H9 (cell line): ENCODE measurements at places on chromosomes 5 and 9. TPM values are rescaled to one million over a fixed set of nuclear protein-coding genes. Genes with fewer than 3 reads are reported as not detected.
A peak's percentile ranks its signal among the peaks of the same experiment; 100 is the strongest.

- H3K27me3 ChIP-seq = no peaks in the 10 kb centered on the region
- H3K36me3 ChIP-seq = peaks cover 80% of the 10 kb centered on the region
- DNase-seq = no peak
- no peaks in the 10 kb centered on the region for H3K4me1 ChIP-seq
- H3K4me3 ChIP-seq = no peak overlapping the region
- no peak overlapping the region for H3K27ac ChIP-seq
Observed at GRCh38 chr9:137817236-137818200, 60.1 kb upstream of the CACNA1B start.

DNA sequence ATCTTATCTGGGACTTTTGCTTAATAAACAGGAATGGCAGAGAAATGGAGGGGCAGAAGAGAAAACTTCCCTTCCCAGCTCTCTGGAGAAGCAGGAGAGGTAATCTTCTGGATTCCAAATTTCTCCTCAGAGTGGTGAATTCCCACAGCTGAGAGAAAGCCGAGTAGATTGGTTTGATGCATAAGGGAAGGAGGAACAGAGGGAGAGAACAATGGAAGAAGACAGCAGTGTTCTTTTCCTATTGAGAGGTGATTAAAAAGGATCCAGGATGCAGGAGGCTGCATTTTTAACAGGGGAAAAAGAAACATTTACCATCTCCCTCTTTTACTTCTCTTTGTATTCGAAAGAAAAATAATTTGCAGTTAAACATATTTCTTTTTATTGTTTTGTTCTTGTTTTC is 13.1 kb downstream of the SH3RF2 start:
- no peak for DNase-seq
- no peaks in the 10 kb centered on the region for H3K36me3 ChIP-seq
- H3K4me3 ChIP-seq = no peak overlapping the region; the same call in 2 of the 3 replicates
- no peaks in the 10 kb centered on the region for H3K4me1 ChIP-seq
- no peaks in the 10 kb centered on the region for H3K27me3 ChIP-seq

GRCh38 chr5:23318960-23319359 is 188.4 kb upstream of the PRDM9 start:
- H3K4me1 ChIP-seq = no peaks in the 10 kb centered on the region
- no peak overlapping the region for H3K4me3 ChIP-seq
- no peak overlapping the region for H3K27ac ChIP-seq

GRCh38 chr5:40288800-40289485 is 390.8 kb upstream of the PTGER4 start:
- no peak for DNase-seq
- peaks cover 3% of the 10 kb centered on the region; the same call in 1 of the 2 replicates for H3K4me1 ChIP-seq
- H3K27me3 ChIP-seq = no peaks in the 10 kb centered on the region
- H3K36me3 ChIP-seq = no peaks in the 10 kb centered on the region
- no peak overlapping the region for H3K27ac ChIP-seq

Gene AJM1
- total RNA-seq = 1.8 and 2.3 TPM in 2 replicates

- H3K36me3 ChIP-seq = no peaks in the 10 kb centered on the region
- no peaks in the 10 kb centered on the region for H3K27me3 ChIP-seq
- no peak overlapping the region for H3K4me3 ChIP-seq
- no peak overlapping the region for H3K27ac ChIP-seq
- no peak for DNase-seq
Observed at GRCh38 chr9:94693485-94694204, 32.9 kb upstream of the AOPEP start.

GRCh38 chr5:171494452-171495121 is 75.1 kb downstream of the FGF18 start:
- no peak overlapping the region for H3K4me3 ChIP-seq
- H3K27ac ChIP-seq = no peak overlapping the region
- no peaks in the 10 kb centered on the region for H3K36me3 ChIP-seq
- peak; percentile 85 for DNase-seq

Gene NUTM2G
- 0.48 and 0.57 TPM in 2 replicates for total RNA-seq

DNA sequence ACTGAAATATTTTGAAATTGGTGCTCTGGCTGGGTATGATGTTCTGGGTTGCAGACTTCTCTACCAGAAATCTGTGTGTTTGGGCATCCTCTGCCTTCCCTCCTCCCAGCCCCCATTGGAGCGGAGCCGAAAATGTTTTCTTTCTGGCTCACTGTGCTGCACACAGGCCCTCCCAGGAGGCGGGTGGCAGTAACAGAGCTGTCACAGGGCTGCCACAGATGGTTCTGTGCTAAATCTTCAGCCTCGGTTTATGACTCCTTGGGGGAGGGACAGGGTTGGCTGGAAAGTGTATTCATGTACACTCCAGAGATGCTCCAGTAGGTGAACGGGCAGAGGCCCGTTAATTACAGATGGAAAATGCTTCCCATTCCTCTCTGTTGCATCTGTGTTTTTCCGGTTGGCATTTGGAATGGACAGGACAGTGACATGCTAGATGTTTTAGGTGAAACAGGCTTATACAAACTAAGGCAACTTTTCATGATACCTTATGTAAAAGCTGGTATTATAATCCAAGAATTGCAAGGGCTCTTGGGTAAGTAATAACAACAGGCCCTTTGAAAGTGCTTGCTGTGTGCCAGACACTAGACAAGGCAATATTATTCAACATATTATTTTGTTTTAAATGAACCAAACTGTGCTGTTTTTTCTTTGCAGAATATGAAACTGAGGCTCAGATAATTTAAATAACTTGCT is 180.2 kb downstream of the ADCY2 start:
- peaks cover 15% of the 10 kb centered on the region; the same call in 1 of the 2 replicates for H3K36me3 ChIP-seq
- no peak overlapping the region for H3K4me3 ChIP-seq
- DNase-seq = no peak
- H3K27ac ChIP-seq = no peak overlapping the region
- no peaks in the 10 kb centered on the region for H3K4me1 ChIP-seq
